CD4-positive, alpha-beta memory T cell (primary cell): ENCODE measurements at places on chromosomes 6 and 20.

DNA sequence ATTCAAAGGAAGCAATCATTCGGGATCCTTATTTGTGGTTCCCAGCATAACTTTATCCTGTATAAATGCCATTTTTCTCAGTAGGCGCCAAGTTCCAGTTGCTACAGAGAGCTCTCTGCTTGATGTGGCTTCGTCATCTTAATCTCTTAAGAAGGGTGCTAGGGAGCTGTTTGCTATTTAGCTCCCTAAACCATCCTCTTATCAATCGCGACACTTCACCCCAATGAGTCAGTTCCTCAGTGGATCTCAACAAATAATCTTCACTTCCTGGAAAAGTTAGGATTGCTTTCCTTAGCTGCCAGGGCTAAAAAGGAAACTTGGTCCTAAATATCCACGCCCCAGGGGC, 1.3 kb upstream of the NKAIN2 start:
- no peak for DNase-seq

DNA sequence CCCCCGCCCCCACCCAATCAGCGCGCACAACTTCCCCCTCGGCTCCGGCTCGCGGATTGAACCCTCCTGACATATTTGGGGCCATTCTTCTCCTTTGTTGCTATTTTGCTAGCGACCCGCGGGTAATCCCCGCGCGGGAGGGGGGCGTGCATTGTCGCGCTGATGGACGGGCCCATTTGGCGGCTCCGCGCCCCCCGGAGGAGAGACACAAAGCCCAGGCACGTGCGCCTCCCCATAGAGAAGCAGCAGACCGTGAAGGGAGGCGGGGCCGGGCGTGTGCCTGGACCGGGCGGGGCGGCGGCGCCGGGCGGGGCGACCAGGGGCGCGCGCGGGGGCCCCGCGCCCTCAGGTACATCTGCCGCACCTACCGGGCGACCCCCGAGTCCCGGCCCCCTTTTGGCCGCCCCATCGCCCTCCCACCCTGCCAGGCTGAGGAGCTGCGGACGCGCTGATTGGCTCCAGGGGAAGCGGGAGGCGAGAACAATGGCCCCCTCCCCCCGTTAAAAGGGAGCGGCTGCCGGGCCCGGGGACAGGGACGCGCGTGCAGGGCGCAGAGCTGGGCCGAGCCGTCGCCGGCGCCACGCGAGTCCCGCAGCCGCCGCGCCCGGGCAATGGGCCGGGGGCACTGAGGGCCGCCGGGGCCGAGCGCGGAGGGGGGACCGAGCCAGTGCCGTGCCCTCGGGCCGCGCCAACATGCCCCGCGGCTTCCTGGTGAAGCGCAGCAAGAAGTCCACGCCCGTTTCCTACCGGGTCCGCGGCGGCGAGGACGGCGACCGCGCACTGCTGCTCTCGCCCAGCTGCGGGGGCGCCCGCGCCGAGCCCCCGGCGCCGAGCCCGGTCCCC, at the start of gene INSM1:
Gene INSM1 (plus strand): TSS at position 530 of the 843 bp plus-strand sequence. CDS start 164 bp downstream, at position 694.
- no peak for DNase-seq

DNA sequence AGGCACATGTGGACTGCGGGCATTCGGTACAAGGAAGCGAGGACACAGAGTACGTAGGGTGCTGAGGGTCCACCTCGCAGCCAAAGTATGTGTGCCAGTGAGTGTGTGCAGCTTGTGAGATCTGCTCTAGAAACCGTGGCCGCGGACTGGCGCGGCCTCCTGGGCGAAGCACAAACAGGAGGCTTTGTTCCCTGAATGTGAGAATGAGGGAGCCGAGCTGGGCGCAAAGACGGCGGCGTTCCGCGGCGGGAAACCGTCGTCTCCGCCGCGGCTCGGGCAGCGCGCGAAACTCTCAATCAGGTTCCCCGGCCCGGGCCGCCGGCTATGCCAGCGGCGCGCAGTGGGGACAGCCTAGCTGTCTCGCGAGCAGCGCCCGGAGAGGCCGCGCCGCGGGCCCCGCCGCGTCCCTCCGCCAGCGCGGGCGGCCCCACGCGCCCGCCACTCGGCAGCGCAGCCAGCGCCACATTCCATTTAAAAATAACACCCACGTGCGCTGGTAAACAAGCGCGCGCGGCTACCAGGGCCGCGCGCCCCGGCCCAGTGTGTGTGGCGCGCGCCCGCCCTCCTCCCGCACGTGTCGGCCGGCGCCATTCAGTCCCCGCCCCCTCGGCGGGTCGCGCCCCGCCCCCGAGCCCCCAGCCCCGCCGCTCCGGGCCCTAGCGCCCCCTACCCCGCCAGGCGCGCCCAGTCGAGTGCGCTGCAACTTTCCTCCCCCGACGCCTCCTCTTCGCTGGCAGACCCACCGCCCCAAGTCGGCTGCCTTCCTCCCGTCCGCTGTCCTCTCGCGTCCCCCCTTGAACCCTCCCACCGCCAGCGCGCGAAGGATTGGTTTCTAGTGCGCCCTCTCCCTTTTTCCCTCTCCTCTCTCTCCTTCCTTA, 3.0 kb upstream of the FOXO3 start:
- DNase-seq, result peak; percentile 84

- no peak for DNase-seq
Measured at GRCh38 chr6:148313488-148313887, 29.1 kb upstream of the SASH1 start.

- DNase-seq, result no peak
Measured at GRCh38 chr20:22929661-22930060, 105.5 kb upstream of the SSTR4 start.

- no peak for DNase-seq
Measured at GRCh38 chr6:2264932-2265331, 19.5 kb upstream of the GMDS start.

DNA sequence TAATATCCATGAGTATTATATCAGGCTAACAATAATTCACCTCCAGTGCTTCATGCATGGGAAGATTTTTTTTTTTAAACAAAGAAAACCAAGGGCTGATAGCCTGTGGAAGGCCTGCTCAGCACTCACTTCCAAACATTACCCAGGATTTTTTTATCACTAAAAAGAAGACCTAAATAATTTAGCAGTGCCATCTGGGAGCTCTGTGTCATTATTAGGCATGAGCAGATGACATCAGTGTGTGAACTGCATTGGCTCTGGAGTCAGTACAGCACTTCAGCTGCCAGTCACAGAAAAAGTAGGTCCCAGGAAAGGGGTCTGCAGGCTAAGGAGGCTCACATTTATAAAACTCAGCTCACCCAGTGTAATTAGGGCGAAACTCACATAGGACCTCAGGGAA, 94.8 kb downstream of the COL21A1 start:
- no peak for DNase-seq

DNA sequence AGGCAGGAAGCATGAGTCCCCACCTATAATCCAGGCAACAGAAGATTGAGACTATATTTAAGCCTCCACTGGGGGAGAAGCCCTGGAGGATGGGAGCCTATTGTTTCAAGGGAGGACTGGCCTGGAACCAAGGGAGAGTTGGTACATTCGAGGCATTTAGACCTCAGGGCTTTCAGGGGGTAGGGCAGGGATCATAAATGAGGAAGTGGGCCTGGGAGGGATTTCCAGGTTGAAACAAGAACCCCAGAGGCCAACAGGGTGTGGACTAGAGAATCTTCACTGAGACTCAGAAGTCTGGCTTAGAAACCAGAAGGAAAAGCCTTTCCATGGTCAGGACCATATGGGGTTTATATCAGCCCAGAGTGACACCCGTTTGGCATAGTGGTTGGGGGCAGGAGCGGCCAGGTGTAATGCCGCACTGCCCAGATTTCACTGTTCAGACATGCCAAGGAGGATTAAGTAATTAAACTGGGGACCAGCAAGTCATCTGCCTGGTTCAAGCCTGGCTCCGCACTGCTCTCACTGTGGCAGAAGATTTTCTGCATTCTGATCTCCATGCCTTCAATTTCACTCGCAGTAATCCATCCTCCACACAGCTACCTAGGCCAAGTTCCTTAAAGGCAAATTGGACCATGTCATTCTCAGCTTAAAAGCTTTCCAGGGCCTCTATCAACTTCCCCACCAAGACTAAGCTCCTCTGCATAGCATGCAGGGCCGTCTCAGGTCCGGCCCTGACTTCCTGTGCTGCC, 17.8 kb downstream of the LRFN2 start:
- no peak for DNase-seq

DNA sequence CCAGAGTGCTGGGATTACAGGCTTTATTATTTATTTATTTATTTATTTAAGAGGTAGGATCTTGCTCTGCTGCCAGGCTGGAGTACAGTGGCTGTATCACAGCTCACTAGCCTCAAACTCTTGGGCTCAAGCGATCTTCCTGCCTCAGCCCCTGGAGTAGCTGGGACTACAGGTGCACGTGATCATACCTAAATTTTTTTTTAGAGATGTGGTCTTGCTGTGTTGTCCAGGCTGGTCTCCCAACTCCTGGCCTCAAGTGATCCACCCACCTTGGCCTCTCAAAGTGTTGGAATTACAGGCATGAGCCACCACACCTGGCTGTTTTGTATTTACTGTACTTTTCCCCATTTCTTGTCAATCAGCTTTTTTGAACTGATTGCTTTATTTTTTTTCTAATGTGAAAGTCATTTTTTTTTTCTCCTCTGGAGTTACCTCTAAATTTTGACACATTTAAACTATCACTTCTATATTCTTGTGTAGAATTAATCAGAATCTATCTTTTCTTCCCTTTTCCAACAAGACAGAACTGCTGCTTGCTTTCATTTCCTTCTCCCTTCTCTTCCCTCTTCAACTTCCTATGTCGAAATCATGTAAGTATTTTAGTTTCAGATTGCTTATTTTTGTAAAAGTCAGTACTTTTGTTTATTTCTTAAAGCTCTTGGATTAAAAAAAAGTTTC, 12.0 kb downstream of the PANK2 start:
- no peak for DNase-seq

GRCh38 chr6:36413489-36414480, 26.3 kb upstream of the ETV7 start:
- DNase-seq, result no peak

GRCh38 chr6:24920136-24920535, 15.6 kb downstream of the RIPOR2 start:
- DNase-seq, result no peak

DNA sequence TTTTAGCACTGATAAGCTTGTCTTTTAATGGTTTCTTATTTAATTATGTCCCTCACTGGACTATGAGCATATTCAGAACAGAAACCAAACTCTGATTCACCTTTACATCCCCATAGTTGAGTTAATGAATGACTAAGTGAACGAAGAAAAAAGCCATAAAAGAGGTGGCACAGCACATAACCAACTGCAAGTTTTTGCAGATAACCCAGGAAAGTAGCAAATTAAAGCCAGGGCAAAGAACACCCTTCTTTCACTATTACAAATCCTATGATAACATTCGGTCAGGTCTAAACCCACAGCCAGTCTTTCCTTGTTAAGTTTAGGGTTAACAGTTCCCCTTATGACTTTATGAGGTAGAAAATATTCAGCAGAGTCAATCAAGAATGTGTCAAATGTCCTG, 102.7 kb downstream of the RIN2 start:
- no peak for DNase-seq

- peak; percentile 58 for DNase-seq
Measured at GRCh38 chr20:2379511-2380229, 1.0 kb upstream of the TGM6 start.

GRCh38 chr20:25319241-25320034, 71.2 kb downstream of the ABHD12 start:
- no peak for DNase-seq

DNA sequence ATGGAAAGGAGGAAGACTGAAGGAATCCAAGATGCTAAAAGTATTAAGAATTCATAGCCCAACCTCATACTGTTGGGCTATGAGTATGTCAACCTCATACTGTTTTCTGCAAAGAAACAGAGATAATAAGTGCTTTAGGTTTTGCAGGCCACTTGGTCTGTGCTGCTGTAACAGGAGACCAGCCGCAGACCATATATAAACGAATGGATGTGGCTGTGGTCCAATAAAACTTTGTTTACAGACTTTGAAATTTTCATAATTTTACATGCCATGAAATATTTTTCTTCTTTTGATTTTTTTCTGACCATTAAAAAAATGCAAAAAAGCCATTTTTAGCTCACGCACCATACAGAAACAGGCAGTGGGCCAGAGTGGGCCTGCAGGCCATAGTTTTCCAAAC, 13.7 kb upstream of the THBD start:
- no peak for DNase-seq
